AG08396 (cell line): ENCODE measurements at places on chromosomes 16 and 17.

DNA sequence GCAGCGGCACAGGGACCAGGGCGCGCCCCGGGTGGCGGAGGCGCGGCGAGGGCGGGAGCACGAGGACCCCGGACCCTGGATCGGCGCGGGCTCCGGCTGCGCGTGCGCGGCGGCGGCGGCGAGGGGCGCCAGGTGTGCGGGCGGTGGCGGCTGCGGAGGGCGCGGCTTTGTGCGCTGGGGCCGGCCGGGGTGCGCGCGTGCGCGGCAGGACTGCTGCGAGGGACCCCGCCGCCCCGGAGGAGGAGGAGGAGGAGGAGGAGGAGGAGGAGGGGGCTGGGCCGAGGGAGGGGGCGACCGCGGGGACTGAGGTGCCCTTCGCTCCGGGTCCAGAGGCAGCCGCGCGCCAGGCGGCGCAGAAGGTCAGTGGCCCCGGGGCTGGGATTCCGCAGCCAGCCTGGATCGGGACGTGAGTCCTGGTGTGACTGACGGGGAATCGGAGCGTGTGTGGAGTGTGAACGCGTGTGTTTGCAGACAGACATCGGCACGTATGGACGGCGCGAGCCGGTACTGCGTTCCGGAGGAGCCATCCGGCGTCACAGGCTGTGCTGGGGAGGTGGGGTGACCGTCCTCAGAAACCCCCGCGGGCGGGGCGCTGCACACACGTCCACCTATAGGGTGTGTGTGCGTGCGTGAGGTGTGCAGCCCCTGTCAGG, 19.5 kb upstream of the RAP1GAP2 start:
- no peak for DNase-seq

DNA sequence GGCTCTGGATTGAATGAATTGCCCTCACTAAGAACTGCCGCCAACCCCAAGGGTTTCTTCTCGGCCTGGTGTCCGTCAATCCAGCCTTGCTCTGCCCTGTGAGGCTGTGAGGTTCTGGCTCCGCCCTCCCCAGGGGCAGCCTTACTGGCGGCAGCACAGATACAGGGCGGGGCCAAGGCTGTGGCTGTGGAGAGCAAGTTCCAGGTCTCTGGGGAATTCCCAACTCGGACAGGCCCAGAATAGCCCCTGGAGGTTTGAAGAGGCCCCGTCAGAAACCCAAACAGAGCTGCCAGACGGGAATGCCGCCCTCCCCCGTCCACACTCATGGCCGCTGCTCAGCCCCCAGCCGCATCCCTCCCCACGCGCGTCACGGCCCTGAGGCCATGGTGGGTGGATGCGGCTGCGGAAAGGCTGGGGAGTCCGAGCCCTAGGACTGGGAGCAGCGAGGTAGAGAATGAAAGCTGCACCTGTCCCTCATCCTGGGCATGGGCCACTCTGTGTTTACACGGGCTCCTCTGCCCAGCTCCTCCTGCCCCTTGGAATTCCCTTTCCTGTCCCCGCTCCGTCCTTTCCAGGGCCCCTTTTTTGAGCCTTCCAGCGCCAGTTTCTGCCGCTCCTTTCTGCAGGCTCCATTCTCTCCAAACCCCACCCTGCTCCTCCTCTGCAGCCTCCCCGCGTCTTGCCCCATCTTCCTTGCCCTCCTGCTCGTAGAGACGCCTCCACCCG, 660 bp upstream of the PRRT2 start:
- DNase-seq: peak; percentile 93

DNA sequence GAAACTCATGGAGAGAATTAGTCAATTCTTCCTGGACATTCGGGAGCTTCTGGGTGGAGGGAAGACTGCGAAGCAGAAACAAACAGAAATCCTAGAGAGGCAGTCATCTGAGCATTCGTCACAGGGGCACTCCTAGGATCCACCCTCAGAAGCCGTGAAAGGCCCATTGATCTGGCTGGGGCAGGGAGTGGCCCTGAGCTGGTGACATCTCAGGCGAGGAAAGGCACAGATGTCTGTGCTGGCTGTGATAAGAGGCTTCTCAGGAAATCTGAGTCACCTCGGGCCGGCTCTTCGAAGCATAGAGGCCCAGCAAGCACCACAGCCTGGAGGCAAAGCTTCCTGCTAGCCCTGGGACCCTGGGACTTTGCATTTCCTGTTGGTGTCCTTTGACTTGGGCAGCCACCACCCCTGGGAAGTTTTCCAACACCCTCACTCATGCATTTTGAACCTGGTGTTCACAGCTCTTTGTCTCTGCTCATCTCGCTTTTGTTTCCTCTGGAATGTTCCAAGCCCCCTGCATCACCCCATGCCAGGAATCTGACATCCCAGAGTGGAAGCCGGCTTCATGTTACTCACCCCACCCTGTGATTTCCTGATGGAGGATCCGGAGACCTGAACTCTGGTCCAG, 23.3 kb upstream of the CDRT4 start:
- peak; percentile 52 for DNase-seq

DNA sequence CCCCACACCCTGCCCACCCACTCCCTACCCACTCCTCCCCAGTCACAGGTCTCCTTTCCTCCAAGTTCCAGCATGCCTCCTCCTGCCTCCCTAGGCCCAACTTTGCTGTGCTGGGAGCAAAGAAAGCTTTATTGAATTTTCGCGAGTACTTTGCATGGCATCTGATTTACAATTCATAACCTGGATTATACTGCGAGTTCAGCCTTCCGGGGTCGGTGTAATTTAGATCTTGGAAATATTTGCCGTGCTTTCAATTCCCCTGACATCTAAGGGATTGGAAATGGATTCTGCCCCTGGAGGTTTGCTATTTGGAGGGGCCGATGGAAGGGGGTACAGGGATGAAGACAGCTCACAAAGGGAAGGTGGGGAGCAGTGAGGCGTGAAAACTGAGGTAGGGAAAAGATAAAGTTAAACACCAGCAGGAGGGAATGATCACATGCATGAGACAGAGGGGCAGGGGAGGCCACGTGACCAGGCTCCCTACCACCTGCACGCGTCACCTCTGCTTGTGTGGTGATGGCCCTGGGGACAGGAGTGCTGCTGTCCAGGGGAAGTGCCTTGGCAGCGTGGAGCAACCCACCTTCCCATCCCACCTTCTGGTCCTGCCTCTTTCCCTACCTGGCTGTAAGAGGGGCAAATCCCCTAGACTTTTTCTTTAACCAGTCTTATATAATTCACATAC, 132.3 kb upstream of the RPL38 start:
- DNase-seq: no peak

DNA sequence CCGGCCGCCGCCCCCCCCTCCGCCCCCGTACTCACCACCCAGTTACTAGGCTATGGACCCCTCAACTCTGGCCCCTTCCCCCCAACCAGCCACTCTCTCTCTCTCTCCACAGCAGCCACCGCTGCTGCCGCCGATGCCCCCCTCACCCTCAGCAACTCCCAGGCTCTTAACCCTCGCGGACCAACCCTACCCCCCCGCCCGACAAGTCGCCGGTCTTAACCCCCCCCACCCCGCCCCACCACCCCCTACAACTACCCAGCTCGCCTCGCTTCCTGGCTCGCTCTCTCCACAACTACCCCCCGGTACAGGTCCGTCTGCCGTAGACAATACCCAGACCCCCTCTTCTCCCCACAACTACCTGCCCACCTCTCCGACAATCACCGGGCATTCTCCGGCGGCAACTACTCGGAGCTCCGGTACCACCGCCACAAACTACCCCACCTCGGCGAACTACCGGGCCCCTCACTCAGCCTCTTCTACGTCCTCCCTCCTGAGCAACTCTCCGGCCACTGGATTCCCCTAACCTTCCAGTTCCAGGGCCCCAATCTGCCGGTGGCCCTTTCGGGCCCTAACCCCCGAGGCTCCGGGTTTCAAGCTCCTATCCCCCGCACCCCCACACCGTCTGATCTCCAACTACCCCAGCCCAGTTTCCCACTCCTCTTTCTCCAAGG, 702 bp downstream of the PHF23 start:
- no peak for DNase-seq

DNA sequence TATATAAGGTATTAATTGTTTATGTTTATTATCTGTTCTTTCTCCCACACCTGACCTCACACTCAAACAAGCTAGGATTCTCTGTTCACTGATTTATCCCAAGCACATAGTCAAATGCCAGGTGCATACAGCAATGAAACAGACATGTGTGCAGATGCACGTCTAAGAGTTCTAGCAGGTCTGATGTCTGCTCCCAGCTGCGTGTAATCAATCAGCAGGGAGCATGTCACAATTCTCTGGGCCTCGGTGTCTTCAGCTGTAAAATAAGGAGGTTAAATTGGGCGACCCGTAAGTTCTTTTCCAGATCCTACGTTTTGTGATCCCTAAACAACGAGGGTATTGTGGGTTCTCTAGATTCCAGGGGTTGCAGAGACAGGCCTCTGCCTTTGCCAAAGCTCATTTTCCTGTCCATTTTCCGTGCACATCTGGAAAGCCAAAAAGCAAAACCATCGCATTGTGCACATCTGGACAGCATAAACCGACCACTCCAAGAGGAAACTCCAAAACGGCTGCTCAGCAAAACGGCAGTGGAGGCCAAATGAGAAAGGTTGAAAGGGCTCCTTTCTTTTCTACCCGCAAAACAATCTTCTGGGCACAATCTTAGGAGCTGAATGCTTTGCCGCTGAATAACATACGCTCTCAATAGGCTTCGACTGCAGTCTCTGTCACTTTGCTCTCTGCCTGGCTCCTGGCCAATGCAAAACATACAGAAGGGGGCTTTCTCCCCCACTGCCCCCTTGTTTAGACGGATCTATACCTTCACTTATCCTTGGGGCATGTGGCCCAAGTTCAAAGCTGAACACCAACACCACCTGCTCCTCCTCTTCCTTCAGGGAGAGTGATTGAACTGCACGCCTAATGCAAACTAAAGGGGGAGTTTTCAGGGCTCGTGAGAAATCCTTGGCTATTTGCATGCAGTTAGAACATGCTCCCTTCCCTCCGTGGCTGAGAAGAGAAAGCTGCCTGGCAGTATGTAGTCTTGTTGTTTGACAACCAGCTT, 426.3 kb downstream of the SLC39A11 start:
- no peak for DNase-seq

DNA sequence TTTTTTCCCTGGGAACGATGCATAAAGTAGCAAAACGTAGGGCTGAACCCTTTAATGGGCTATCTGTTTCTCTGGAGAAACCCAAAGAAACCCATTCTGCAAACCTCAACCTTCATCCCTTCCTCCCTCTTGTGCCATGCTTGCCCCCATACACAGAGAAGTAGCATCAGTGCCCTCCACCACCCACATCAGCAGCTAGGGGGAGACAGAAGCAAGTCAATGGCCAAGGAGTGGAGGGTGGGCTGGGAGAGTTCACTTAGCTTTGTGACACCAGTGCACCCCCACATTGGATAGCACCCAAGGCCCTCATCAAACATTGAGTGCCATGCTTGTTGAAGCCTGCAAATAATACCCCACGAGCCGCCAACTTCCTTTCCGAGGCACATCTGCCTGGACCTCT, 282.4 kb downstream of the ABCC12 start:
- no peak for DNase-seq

GRCh38 chr17:1126801-1127550, 52.8 kb downstream of the ABR start:
- DNase-seq: no peak

GRCh38 chr17:6910987-6911603, 79.6 kb upstream of the TEKT1 start:
- no peak for DNase-seq

GRCh38 chr17:82804442-82805191, 35.2 kb downstream of the ZNF750 start:
- peak; percentile 78 for DNase-seq

GRCh38 chr16:89113152-89113547, 19.5 kb downstream of the ACSF3 start:
- DNase-seq: no peak

- no peak for DNase-seq
Observed at GRCh38 chr16:756428-756827, 4.1 kb upstream of the MSLN start.

DNA sequence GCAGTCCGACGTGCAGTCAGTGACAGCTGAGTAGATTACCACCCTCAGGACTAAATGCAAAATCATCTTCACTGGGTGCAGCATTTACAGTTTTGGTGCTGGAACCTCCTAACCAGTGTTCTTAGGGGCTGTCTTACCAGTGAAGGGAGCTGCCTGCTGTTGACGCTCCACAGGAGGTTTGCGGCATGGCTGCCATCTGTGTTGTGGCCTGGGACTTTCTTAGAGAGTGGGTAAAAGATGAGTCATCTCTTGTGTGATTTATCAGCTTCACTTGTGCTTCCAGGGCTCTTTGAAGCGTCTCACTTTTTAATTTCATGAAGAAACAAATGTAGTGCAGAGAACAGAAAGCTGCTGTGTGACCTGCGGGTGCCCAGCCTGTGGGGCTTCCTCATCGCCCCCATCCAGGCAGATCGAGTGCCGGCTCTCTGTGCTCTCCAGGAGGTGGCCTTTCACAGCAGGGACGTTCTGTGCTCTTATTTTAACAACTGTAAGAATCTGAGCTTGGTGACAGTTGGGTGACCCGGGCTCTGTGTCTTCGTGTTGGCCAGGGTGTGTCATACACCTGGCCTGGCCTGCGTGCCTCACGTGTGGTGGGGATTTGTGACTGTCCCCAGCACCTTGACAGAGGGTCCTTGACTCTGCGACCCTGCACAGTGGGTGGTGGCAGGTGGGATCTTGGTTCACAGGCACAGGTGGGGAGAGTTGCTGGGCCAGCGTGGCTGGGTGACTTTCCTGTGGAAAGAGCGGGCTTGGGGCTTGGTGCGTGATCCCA, 24.3 kb upstream of the ZNF750 start:
- peak; percentile 84 for DNase-seq

DNA sequence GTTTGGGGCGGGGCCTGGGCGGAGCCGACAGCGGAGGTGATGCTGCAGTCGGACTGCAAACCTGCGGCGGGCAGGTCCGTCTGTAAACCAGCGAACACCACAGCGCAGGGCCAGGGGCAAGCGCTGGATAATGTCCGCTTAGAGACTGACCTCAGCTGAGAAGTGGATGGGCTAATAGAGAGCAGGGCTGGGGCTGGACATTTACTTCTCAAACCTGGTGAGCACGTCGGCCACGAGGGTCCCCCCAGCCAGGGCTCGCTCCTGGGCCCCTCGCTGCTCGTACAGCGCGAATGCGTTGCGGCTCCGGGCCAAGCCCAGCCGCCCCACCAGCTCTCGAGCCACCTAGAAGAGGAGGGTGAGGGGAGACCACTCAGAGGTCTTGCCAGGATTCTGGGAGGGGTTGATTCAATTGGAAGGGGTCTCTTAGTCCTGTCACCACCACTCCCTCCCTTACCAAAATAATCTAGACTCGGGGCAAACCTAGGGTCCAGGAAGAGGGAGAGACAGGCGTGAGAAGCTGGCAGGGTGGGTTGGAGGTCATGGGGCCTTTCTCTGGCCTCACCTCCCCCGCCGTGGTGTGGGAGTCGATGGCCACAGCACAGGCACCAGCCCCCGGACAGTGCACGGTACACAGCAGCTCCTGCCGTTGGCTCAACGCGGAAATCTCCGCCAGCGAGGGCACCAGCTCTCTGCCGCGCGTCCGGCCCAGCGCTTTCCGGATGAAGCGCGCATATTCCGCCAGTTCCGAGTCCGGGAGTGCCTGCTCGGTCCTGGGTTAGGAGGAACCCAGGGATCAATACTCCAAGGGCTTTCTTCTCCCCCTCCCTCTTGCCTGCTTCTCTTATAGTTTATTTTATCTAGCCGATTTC, 5.8 kb downstream of the PLEKHH3 start:
- DNase-seq: no peak

DNA sequence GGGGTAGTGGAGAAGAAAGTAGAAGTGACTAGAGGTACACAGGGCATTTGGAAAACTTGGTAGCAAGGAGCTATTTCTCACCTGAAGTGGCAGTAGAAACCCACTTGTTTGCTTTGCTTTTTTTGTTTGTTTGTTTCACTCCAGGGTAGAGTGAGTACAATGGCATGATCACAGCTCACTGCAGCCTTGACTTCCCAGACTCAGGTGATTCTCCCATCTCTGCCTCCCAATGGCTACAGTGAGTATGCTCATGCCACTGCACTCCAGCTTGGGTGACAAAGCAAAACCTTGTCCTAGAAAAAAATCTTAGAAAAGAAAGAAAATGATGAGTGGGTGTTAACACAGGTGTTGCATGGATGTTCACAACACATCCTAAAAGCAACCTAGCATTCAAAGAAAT, 40.4 kb downstream of the SCNN1G start:
- DNase-seq: no peak
